ENCODE measurements at places on chromosomes 3 and 15.

- no peak for DNase-seq
These were observed 23.3 kb upstream of the GABRR3 start for GRCh38 chr3:98058244-98058960.

- no peak for DNase-seq
These were observed 6.1 kb upstream of the HHATL start for GRCh38 chr3:42708611-42709151.

DNA sequence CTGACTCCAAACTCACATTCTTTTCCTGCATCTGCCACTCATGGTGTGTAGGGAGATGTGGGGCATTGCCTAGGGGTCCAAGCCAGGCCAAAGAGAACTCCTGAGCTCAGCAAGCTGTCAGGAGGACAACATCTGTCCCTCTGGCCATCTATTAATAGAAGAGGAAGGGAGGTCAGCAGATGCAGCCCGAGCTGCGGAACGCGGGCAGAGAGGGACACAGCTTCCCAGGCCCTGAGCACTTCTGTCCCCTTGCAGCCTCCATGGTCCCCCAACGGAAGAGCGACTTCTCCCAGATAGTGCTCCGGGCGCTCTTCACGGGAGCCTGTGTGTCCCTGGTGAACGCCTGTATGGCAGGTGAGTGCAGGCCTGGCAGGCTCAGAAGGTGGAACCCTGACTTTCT, 37.3 kb upstream of the PDE8A start:
- no peak for DNase-seq

DNA sequence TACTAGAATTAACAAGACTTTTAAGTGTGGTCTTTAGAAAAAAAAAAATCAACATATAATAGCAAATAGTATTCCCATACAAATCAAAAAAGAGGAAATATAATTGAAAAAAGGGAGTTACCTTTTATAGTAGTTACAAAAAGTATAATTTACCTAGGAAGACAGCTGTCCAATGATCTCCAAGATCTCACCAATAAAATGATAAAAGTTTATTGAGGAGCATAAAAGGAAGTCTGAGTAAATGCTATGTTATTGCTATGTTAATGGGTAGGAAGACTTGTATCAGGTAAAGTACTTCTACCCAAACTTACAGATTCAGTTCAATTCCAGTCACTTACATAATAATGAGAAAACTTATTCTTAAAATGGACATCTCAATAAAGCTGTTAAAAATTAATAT, 379.0 kb upstream of the TPM1 start:
- DNase-seq: no peak

DNA sequence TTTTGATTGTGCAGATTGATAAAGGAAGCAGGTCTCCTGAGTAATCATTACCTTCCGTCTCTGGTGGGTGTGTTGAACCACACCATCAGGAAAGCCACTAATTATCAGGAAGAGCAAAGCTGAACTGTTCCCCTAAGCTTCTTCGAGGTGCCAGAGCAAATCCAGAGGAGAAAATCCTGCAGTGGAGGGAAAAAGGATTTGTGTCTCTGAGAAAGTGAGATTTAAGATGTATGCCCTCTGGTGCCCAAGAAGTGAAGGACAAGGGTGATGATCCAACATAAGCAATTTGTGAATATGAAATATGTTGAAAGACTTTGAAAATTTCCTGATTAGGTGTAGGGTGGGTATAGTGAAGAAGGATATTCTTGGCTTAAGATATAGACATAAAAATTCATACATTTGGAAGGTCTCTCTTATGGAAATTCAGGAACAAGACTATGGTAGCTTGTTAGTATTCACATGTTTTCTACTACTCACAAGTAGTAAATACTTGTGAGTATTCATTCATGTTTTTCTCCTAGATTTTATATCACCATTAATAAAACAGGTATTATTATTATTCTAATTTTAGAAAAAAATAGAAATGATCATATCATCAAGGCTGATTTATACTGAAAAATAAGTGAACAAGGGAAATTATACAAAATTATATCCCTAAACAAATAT, 34.8 kb downstream of the COMMD2 start:
- no peak for DNase-seq

DNA sequence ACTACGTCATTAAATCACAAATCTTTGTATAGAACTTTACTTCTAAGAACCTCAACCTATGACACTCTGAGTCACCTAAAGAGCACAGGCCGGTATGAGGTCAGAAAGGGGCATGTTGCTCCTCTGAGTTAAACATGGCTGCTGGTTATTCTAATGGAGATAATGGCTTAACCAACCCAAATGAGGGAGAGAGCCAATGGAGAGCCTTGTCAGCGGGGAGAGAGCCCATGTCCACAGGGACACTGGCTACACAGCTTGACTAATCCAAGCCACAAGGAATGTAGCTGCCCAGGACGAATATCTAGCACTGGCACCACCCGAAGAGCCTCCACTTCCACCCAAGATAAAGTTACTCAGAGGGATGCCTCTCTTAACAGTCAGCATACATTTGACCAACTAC, 77.0 kb upstream of the STAC start:
- no peak for DNase-seq

DNA sequence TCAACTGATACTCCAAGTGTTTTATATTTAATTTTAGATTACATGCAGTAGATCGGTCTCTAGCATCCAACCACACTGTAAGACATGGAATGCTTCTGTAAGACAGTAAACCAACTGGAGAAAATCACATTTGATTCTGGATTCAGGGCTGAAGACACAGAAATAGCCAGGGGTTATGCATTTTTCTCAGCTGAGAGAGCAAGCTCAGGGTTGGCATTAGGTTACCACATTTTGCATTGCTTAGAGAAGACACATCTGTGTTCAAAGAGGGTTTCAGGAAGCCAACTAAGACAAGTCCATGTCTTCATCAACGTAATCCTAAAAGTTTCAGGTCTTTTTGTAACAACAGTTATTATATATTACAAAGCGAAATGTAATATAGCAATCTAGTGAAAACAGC, 27.7 kb upstream of the UNC13C start:
- no peak for DNase-seq

- DNase-seq: no peak
These were observed 62.0 kb downstream of the AP4E1 start for GRCh38 chr15:50970524-50970923.

- no peak for DNase-seq
These were observed 27.7 kb upstream of the SSR3 start for GRCh38 chr3:156582532-156583183.

- DNase-seq: no peak
These were observed 15.0 kb upstream of the TM6SF1 start for GRCh38 chr15:83092309-83092976.

GRCh38 chr3:7238565-7239295, 377.8 kb downstream of the GRM7 start:
- no peak for DNase-seq

- DNase-seq: no peak
These were observed 518.4 kb downstream of the FOXP1 start for GRCh38 chr3:71064956-71065763.

DNA sequence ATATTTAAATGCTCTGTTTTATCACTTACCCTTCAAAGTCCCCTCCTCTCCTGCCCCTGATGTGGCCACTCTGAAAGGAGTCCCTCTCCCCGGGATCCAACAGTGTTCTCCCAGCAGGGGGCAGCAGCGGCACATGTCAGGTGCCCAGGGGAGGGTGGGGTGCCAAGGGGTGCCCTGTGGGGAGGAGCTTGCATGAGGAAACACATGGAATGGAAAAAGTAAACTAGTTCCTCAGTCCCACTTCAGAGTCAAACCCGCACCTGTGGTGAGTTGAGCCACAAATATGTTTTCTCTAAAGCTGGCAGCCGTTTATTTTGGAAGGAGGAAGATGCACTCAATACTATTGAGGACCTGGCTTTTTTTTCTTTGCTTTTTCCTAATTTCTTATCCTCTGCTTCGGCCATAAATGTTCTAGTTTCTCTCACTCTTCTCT, 30.1 kb upstream of the NRROS start:
- peak; percentile 98 for DNase-seq

- no peak for DNase-seq
These were observed 52.3 kb downstream of the SUCLG2 start for GRCh38 chr3:67601919-67602608.

GRCh38 chr15:64525828-64526530, 65.6 kb downstream of the ZNF609 start:
- DNase-seq: no peak

GRCh38 chr3:190361791-190362190, 26.2 kb upstream of the CLDN16 start:
- no peak for DNase-seq

GRCh38 chr3:30169487-30169886, 436.9 kb upstream of the TGFBR2 start:
- DNase-seq: no peak

DNA sequence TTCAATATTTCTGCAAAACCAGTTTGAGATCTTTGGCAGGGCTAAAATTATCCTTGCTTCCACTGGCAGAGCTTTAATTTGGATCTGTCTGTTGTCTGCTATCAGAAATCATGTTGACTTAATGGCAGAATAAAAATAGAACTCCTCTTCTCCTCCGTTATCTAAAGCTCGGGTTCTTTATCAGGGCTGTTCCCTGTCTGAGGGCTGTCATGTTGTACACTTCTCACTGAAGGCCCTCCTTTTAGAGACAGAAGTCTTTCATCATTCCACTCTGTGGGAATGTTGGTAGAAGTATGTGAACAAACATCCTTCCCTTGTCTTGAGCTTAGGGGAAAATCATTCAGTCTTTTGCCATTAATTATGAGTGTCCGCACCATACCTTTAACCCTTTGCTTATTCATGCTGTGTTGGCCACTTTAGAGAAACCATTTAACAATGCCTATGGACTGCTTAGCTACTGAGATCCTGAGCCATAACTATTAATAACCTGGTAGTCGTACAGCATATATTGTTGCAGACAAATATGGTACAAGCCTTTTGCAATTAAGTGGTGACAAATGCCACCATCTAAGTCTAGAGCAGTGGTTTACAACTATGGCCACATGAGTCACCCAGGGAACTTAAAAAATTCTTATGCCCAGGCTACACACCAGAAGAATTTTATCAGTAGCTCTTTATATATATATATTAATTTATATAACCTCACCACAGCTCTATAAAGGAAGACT, 226.0 kb upstream of the TPM1 start:
- DNase-seq: no peak

- DNase-seq: no peak
These were observed 1.9 kb downstream of the SLC51A start for GRCh38 chr3:196218155-196218712.

GRCh38 chr3:169203631-169204550, 459.6 kb downstream of the MECOM start:
- DNase-seq: no peak

DNA sequence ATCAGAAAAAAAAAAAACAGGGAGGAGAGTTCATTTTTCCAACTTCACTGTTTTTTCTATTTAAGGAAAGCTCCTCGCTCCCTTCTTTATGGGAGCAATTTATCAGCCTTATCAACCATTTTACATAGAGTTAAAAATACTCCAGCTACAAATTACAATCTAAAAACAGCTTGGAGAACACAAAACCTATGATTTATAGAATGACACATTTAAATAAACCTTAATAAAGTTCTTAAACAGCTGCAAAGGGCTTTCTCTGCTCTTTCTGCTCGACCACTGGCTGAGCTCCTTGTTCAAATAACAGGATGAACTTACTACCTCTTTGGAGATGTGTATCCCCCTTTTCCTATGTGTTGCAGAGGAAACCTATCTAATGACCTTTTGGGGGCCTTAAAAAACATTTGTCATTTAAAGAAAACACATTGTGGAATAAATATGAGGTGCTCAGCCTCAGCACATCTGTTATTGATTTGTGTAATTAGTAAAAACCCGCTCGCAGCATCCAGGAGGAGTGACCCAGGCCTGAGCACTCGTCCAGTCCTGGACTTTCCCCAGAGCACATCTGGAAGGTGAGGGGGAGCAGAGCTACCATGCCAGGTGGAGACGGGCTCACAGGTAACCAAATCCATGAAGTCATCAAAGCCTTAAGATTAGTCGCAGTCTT, 231.2 kb downstream of the ATP8B4 start:
- no peak for DNase-seq

GRCh38 chr3:34067536-34068051, 269.2 kb downstream of the PDCD6IP start:
- no peak for DNase-seq

DNA sequence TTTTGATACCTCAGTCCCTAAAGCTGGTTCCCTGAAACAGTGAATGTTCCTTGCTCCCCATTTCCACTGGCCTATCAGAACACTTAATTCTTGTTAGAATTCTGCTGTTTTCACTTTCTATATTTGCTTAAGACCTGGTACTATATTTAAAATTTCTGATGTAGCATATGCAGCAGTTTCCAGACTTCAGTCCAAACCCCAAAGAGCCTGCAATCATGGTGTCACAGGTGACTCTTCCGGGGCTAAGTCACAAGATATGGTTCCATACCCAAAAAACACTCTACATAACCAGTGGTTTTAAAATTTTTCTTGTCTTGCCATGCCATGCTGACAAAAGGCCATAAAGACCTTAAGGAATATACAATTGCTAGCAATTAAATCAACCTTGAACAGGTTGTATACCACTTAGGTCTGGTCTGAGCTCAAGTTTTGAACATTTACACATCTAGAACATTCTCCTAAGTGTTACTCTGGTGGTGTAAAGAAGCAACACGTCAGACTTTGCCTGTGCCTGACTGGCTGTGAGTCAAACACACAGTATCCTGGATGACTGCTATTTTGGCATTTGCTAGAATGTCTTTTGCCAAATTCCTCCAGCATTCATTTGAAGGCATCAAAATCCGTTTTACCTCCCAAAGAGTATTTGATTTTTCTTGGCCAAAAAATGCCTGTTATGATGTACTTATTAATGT, 160.0 kb downstream of the FRMD5 start:
- DNase-seq: no peak

GRCh38 chr3:172750069-172750367, 508 bp upstream of the ECT2 start:
- no peak for DNase-seq

- DNase-seq: no peak
These were observed 590 bp downstream of the ACKR4 start for GRCh38 chr3:132597660-132598059.

GRCh38 chr3:169147238-169148008, 516.1 kb downstream of the MECOM start:
- no peak for DNase-seq

- no peak for DNase-seq
These were observed 68.2 kb downstream of the RAB11A start for GRCh38 chr15:65937476-65937875.

DNA sequence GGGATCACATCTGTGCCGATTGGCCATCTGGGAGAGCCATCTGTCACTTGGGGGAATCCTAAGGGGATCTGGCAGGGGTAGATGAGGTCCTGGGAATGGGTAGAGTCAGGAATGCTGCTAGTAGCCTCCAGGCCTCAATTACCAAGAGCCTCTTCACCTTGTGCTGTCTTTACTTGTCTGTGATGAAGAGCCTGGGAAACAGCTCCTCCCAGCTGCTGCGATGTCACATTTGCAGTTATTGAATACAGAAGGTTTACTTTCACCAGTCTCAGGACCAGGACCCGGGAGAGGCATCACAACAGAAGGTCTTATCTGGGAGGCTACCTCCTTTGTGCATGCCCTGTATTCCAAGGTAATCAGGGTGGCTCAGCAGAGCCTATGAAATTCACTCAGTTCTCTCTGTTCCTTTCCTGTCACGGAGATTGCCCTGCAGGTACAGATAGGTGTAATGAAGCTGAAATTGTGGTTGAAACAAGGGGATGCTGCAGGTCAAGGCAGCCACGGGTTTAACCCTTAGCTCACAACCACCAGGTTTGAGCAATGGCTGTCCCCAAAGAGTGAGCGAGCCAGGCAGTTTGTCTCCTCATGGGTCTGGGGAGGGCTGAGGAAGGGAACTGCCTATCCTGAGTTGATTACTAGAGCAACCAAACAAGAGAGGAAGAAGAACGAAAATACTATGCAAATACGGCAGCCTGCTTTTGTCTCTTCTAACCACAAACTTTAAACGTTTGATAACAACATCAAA, 298.9 kb upstream of the RORA start:
- no peak for DNase-seq

Data from stimulated activated CD4-positive, alpha-beta T cell treated with anti-CD3 and anti-CD28 coated beads, Interleukin-4, amount 100 ng/mL, for 48 hours (primary cell).